Gastrocnemius medialis (tissue), 4 donors: ENCODE measurements at places on chromosomes 13 and 19. TPM values are rescaled to one million over a fixed set of nuclear protein-coding genes. Genes with fewer than 3 reads are reported as not detected.

MCEMP1 gene
- 0.16 TPM for total RNA-seq

THSD8 gene
- not detected for total RNA-seq

MYO1F gene
- total RNA-seq = 1.6 TPM

TMC4 gene
- not detected for total RNA-seq

PEX11G gene
- 1.4 TPM for total RNA-seq

CYP4F2 gene
- not detected for total RNA-seq
